Activated naive CD8-positive, alpha-beta T cell treated with anti-CD3 and anti-CD28 coated beads, Interleukin-2, amount 50 U/mL, for 24 hours (primary cell): ENCODE measurements at places on chromosomes 2 and 18.

- no peak for DNase-seq
Measured at GRCh38 chr18:49924293-49924983, 111.1 kb upstream of the ACAA2 start.

DNA sequence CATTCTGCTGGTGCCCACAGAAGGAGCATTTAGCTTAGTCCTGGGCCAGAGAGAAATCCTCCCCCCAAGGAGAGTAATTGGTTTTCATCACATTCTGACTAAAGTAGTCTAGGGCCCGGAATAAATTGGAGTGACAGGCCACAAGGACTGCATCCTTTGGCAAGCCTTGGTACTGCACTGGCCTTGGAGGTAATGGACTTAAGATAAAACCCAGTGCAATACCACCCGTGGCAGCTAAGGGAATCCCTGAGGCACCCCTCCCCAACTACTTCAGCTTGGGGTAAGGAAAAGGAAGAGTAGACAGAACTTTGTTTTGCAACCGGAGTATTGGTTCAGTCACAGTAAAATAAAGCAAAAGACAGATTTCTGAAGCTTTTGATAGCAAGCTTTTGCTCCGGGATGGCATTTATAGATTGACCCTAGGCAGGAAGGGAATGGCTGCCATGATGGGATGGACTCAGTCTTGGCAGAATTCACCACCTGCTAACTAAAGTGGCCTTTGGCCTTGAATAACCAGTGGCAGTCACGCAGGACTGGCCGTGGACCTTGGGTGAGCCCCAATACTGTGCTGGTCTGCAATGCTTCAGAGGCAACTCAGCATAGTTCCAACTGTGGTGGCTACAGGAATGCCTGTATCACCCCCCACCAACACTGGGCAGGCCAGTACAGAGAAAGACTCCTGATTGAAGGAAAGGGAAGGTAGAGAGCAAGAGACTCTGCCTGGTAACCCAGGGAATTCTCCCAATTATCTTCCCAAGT is 14.1 kb downstream of the ORC4 start:
- no peak for DNase-seq

DNA sequence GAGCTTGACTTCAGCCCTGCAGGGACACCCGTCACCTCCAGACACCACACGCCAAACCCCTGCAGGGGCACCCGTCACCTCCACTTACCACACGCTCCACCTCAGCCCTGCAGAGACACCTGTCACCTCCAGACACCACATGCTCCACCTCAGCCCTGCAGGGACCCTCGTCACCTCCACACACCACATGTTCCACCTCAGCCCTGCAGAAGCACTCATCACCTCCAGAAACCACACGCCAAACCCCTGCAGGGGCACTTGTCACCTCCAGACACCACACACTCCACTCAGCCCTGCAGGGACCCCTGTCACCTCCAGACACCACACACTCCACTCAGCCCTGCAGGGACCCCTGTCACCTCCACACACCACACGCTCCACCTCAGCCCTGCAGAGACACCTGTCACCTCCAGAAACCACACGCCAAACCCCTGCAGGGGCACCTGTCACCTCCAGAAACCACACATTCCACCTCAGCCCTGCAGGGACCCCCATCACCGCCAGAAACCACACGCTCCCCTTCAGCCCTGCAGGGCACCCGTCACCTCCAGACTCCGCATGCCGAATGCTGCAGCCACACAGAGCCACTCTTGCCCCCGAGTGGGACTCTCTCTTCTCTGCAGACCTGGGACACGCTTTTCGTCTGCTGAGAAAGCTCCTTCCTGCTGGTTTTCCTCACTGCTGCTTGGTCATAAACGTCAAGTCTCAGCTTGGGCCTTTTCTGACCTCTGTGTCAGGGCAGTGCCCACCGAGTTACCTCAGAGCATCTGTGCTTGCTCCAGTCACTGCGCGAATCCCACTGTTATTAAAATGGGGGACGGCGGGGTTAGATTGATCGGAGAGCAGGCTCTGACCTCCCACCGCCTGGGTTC is 77.5 kb upstream of the SALL3 start:
- DNase-seq: no peak

- no peak for DNase-seq
Measured at GRCh38 chr2:184564092-184564491, 34.2 kb upstream of the ZNF804A start.

DNA sequence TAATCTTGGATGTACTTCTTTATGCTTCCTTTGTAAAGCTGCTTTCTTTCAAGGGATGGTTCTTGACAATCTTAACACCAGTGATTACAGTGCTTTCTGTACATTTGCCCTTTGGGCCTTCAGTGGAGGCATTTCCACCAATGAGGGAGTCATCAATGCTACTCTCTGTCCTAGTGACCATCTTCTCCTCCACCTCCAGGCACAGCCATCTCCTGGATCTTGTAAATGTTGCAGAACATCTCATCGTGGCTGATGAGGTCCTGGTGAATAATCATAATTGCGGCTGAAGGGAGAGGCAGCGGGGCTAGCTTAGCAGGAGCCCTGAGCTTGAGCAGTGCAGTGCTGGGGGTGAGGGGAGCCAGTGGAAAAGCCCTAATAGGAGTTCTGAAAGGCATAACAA is 32.5 kb downstream of the IDH1 start:
- DNase-seq: no peak

GRCh38 chr2:232927793-232928550 is 57.9 kb downstream of the SNORC start:
- DNase-seq: no peak

- DNase-seq: no peak
Measured at GRCh38 chr18:49250816-49251388, 209.5 kb downstream of the DYM start.
